ENCODE measurements at places on chromosomes 16 and 17.

- DNase-seq = no peak
Measured at GRCh38 chr17:77213778-77214132, 73.0 kb downstream of the SEC14L1 start.

DNA sequence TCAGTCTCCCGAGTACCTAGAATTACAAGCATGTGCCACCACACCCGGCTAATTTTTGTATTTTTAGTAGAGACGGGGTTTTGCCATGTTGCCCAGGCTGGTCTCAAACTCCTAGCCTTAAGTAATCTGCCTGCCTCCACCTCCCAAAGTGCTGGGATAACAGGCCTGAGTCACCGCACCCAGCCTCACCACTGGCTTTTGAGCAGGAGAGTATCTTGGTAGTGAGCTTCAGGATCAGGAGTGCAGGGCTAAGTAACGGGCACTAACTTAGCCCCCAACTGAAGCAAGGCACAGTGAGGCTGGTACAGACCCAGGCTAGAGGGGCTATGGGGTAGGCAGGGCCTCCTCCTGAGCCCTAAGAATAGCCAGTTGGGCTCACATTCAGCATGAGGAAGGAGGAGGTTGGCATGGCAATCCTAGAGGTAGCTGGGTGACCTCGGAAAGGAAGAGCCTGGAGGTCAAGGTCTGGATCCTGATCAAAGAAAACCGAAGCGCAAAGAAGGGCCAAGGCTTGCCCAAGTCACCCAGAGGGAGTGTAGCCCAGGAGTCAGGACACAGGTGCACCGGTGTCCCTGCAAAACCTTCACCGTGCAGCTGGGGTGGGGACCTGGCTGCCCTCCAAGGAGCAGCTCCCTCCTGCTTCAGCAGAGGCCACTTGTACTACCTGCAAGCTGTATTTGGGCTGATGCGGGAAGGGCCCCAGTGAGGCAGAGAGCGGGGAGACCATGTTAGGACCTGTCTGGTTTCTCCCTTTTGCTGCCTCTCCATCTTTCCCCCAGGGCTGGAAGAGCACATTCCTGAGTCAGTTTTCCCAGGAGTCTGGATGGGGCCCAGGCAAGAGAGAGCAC is 1.3 kb upstream of the ADGRG5 start:
- DNase-seq = no peak

- DNase-seq = no peak
Measured at GRCh38 chr16:8571061-8571596, 19.2 kb downstream of the TMEM114 start.

- no peak for DNase-seq
Measured at GRCh38 chr16:66741169-66741900, 10.1 kb downstream of the DYNC1LI2 start.

DNA sequence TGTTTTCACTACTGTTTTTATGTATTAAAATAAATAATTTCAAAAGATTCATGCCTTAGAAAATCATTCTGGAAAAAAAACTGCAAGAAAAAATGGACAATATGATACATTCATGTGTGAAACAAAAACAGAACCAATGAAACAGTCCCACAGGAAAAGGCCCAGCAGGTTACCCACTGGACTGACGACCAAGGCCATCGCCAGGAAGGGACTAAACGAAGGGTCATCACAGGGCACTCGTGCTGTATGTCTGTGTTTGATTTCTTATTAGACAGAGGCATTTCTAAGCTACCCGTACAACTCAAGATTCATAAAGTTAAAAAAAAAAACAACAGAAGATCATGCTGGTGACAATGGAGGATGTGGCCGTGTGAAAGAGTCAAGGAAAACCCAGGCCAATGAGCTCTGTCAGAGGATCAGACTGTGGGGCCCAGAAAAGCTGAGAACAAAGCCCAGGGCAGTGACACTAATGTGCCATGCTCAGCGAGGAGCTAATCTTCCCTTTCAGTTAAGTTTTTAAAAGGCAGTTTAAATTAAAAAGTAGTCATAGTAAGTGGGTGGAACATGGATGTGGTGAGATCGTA is 31.8 kb downstream of the NSMCE1 start:
- no peak for DNase-seq

DNA sequence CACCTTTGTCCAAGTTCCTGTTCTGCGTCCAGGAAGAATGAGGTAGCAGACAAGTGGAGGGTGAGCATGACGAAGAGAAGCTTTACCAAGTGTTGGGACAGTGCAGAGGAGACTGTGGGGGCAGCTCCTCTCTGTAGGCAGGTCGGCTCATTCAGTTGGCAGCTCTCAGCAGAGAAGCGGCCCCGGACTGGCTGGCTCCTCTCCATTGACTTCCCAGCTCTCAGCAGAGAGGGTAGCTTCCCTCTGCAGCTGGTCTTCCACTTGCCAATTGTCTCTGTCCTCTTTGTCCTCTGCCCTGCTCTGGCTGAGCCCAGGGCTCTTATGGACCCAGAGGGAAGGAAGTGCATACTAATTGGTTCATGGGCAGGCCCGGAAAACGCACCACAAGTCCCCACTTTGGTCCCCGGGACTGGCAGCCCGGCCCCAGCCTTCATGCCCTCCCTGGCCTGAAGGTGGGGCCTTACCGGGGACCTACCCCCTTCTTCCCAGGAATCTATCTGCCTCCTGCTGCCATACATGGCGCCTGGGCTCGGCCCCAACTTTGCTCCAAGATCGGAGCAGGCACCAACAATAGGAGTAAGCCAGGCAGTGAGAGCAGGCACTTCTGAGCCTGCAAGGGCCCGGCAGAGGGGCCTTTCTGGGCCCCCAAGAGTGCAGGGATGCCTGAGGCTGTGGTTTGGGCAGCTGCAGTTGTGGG is 10.1 kb downstream of the KCTD5 start:
- no peak for DNase-seq

GRCh38 chr17:8080799-8081219 is 6.7 kb downstream of the ALOX12B start:
- DNase-seq = no peak

DNA sequence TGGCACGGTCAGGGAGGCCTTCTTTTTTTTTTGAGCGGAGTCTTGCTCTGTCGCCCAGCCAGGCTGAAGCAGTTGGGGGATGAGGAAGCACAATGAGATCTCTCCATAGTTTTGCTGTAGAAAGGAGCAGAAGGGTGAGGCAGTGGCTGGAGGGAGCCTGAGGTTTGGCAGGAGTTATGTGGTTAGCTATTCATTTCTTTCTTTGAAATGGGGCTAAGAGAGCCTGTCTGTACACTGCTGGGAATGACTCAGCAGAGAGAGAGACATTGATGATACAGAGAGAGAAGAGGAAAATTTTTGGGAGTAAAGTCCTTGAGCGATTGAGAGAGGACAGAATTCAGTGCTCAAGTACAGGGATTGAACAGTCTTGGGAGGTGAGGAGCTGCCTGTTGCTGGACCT is 22.1 kb downstream of the NOS2 start:
- DNase-seq = no peak

DNA sequence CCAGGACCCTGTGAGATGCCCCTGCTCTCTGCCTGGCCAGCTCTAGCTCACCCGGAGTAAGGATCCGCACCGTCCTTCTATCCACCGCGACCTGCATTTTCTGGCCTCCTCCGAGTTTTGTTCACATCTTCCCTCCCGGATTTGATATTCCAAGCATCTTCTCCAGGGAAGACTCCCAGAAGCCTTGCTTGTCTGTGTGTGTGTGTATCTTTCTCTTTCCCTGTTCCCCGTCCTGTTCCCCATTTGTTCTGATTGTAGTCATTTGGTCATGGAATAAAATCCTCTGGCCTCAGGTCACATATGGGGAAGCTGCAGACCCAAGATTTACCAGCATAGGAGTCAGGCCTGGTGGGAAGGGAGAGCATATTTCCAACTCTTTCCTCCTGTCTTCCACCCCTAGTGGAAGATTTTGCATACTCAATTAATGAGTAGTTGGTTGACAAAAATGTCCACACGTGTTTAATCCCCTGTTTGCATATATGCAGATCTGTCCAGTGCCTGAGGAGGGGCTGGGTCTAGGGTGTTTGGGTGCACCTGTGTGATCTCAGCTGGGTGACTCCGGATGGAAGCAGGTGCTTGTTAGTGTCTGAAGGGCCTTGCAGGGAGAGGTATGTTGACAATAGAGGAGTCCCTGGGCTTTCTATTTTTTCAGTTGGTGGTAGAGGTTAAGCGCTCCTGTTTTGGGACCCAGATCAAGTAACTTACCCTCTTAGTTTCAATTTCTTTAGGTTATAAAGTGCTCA is 1.9 kb downstream of the PRAC1 start:
- no peak for DNase-seq

- no peak for DNase-seq
Measured at GRCh38 chr16:80457871-80458270, 82.9 kb upstream of the DYNLRB2 start.

GRCh38 chr16:9152649-9153501 is 61.4 kb downstream of the HAPSTR1 start:
- DNase-seq = no peak

GRCh38 chr17:38587947-38588787 is 17.6 kb downstream of the SRCIN1 start:
- DNase-seq = no peak

GRCh38 chr16:82037251-82037650 is 2.2 kb downstream of the HSD17B2 start:
- no peak for DNase-seq

DNA sequence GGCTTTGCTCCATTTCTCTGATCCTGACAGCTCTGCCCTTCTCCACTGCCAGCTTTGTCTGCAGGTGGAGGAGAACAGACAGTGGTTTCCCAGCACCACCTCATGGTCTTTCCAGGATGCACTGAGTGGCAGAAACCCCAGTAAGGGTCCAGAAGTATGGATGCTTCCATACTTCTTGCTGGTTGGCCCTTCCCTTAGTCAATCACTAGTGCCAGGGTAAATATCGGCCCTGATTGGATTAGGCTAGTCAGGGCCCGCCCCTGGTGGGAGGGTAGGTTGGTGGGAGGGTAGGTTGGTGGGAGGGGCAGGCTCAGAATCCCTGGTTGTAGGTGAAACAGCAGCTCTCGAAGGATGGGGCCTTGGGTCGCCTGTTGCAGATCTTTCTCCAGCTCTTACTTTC is 10.2 kb downstream of the RNF213 start:
- peak; percentile 26 for DNase-seq

DNA sequence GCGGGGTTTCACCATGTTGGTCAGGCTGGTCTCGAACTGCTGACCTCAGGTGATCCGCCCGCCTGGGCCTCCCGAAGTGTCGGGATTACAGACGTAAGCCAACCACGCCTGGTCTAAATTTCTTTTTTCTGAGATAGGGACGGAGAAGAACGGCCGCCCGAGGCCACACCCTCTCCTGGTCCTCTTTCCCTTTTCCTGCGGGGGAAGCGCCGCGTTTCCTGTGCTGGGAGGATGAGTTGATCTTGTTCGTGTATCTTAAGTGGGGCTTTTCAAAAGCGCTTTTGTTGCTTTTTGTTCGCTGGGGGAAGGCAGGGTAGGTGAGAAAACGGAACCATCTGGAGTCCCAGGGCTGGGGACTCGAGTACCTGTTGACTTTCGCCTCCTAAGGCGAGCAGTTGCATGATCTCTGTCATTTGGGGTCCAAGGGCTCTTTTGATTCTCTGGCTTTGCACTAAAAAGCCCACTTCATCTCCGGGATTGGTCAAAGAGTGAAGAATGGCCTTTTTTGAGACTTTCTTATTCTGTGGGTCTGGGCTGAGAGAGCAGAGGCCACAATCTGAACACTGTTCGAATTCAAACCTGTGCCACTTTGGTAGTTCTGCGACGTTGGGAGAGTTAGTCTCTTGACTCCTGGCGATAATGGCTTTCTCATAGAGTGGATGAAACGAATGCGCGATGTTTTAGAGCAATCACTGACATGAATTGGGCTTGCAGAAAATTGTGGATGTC is 1.3 kb downstream of the FUS start:
- no peak for DNase-seq

DNA sequence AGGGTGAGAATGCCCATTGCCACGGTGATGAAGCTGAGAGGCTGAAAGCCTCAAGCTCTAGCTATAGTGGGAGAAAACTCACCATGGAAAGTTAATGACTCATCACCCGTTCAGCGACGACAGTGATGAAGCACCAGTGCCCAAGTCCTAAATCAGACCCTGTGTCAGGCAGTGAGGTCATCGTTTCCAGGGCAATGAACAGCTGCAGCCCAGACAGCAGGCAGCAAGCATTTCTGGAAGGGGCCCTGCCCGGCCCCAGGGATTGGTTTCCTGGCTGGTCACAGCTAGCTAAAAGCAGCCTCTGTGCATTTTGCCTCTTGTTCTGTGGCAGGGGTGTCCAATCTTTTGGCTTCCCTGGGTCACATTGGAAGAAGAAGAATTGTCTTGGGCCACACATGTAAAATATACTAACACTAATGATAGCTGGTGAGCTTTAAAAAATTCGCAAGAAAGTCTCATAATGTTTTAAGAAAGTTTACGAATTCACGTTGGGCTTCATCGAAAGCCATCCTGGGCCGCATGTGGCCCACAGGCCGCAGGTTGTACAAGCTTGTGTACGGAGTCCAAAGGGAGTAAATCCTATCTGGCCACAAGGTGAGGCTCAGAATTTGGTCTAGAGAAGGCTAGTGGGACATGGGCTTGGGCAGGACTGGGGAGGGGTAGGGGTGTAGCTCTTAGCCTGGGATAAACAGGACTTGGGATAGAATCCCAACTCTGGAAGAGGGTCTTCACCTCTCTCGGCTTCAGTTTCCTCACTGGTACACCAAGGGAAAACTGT is 40.6 kb downstream of the MIS12 start:
- no peak for DNase-seq

DNA sequence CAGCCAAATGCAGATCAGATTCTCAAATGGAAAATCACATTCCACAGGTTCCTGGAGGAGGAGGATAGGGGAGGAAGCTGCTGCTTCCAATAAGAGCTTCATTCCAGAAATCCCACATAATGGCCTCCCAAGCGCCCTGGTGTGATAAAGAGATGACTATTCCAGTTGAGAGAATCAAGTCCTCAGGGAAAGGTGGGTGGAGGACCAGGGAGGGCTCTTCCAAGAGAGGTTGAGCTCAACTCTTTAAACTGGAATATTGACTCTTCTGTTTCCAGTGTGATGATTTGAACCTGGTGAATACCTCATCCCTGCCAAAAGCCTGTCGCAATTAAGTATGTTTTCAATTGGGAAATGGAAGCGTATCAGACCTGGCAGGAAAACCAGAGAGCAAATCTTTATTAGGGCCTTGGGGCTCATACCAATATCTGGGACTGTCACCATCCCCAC is 81.4 kb upstream of the DYNLRB2 start:
- DNase-seq = no peak

DNA sequence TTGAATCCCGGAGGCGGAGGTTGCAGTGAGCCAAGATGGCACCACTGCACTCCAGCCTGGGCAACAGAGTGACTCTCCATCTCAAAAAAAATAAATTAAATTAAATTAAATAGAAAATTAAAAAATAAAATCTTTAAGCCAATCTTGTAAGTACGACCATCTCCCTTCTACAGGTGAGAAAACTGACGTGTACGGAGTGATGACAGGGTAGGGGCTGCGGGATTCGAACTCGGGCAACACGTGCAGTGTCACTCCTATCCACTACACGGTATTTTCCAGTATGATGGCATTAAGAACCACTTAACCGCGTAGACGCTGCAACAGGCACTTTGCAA is 762 bp downstream of the WDR59 start:
- no peak for DNase-seq

- DNase-seq = no peak
Measured at GRCh38 chr17:37506678-37507077, 17.0 kb downstream of the DUSP14 start.

- DNase-seq = no peak
Measured at GRCh38 chr16:1481906-1482835, 6.6 kb downstream of the PTX4 start.

Measured in effector CD4-positive, alpha-beta T cell (primary cell).